ENCODE measurements at places on chromosomes 13 and 19. TPM values are rescaled to one million over a fixed set of nuclear protein-coding genes. Genes with fewer than 3 reads are reported as not detected.

DNA sequence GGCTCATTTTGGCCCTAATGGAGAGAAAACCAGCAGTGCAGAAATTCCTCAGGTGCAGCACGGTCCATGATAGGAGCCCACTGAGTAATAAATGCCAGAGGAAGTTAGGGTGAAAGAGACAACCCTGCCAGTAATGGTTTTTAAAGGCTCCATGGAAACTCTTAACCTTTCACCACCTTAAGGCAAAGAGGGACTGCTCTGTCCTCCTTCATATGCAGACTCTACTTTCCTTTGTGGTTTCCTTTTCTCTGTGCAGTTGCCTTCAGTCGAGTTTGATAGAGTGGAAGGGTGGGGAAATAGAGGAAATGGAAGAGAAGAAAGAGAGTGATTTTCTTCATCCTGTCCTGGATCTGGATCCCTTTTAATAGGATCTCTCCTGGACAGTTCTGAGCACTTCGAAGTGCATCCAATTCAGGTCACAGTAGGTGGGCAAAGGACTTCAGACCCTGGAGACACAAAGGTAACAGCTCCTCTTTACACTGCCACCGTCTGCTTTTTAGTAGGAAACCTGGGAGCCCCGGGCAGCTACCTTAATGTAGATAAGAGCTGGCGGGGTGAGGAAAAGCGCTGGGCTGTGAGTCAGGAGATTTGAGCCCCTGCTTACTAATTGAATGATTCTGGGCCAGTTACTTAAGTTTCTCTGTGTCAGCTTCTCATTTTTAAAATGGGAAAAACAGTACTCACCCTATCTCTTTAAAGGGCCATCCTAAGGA is 294.8 kb downstream of the KCNRG start:
- DNase-seq: no peak

Gene TMEM190
- not detected for total RNA-seq

DNA sequence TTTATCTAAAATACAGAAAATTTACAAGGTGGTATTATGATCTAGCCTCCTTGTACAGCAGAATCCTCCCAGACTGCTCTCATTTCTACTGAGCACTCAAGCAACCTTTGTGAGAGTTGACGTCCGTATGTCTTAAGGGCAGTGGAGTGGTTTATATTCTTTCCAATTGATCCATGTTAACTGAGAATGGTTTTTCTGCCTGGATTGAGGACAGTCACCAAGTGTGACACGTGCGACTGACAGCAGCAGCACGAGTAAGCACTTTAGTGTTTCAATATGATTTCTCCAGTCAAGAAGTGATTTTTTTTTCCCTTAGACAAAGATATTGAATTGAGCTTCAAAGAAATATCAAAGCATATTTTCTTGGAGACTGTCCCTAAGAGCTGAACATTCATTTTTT is 901.7 kb downstream of the PCDH9 start:
- DNase-seq: no peak

DNA sequence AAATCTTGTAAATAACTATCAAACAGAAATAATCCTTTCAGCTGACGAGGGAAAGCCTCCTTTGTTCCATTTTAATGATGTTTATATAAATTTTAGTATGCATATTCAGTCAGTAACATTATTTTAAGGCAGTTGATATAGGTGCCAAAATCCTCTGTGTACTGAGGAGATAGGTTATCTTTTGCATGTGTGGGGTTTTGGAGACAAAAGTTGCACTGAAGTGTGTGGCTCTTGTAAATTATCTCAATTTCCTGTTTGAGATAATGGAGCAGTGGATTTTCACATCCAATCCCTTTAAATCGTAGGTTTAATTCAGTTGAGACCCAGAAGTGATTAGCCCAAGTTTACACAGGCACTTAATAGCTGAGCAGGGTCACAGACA is 106.6 kb downstream of the RGCC start:
- no peak for DNase-seq

Gene IGFL1
- total RNA-seq: 0.69 TPM

GRCh38 chr13:89846926-89847585 is 1500.4 kb upstream of the MIR17HG start:
- DNase-seq: no peak

Gene PSPN
- 0.59 TPM for total RNA-seq

Gene CD177
- 19.0 TPM for total RNA-seq

DNA sequence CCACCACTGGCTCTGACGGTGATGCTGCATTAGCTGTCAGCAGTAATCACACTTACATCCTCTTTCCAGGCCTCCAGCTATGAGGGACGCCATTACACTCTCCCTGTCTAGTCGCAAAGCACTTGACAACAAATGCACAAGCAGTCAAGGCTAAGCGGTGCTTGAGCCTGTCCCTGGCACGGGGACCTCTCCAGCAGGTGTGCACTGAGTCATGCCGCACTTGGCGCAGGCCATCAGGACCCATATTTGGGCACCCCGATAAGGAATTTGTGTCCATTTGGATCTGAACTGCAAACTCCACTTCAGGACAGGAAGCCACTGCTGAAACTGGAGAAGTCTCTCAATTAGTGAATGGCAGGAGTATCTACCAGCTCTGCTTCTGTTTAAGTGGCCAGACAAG is 301.9 kb upstream of the OBI1 start:
- no peak for DNase-seq

DNA sequence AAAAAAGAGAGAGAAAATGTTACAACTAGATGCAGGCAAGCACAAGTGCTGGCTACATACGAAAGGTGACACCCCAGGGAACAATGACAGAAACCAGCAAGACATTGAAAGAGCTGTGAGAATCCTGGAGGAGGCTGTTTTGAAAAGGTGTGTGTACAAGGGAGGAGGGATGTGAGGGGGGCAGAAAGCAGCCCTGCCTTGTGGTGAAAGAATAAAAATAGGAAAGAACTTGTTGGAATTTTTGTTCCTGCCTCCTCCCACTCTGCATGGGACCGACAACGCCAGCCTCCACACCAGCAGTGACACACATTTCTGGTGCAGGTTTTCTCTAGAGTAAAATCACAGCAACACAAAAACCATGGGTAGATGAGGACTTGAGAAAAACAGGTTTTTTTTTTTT is 1258.6 kb downstream of the PCDH9 start:
- DNase-seq: no peak

DNA sequence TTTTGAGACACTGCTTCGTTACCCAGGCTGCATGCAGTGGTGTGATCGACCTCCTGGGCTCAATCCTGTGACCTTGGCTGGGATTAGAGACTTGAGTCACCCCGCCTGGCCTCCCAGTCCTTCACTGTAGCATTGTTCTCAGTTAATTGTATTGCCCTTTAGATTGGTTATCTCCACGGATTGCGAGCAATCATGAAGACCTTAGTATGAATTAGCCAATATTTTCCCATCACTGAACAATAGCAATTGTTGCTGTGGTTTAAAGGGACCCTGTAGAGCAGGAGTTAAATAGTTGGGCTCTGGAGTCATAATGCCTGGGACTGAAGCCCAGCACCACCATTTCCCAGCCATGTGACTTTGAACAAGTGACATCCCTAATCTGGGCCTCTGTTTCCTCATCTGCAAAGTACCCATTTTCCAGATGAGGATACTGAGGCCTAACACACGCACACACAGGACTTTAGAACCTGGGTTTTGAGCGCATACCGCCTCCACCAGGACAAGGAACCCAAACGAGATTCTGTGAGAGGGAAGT is 8.4 kb downstream of the PPP1R14A start:
- DNase-seq: no peak

DNA sequence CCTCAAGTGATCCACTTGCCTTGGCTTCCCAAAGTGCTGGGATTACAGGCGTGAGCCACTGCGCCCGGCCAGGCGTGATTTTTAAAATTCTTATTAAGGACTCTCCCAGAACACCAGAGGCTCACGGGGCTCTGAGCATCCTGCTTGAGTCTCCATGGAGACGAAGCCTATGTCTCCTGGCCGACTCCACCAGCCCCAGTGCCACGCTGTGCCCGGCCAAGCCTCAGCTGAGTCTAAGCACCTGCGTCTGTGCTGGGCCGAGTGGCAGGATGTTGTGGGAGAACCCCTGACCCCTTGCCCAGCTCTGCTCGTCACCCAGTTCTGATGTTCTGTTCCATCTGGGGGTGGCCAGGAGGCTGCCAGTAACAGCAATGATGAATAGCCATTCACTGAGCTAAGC is 3.9 kb upstream of the CELF5 start:
- DNase-seq: no peak

GRCh38 chr13:93811071-93811737 is 584.6 kb downstream of the GPC6 start:
- DNase-seq: no peak

GRCh38 chr13:38803531-38803930 is 116.7 kb downstream of the FREM2 start:
- no peak for DNase-seq

GRCh38 chr19:32997716-32998355 is 25.8 kb downstream of the FAAP24 start:
- no peak for DNase-seq

GRCh38 chr13:23098161-23098907 is 82.4 kb upstream of the SGCG start:
- DNase-seq: no peak

Gene CAPN12
- total RNA-seq: 6.0 TPM

Gene BRCA2
- 5.6 TPM for total RNA-seq

Gene NBEA
- 29.7 TPM for total RNA-seq

DNA sequence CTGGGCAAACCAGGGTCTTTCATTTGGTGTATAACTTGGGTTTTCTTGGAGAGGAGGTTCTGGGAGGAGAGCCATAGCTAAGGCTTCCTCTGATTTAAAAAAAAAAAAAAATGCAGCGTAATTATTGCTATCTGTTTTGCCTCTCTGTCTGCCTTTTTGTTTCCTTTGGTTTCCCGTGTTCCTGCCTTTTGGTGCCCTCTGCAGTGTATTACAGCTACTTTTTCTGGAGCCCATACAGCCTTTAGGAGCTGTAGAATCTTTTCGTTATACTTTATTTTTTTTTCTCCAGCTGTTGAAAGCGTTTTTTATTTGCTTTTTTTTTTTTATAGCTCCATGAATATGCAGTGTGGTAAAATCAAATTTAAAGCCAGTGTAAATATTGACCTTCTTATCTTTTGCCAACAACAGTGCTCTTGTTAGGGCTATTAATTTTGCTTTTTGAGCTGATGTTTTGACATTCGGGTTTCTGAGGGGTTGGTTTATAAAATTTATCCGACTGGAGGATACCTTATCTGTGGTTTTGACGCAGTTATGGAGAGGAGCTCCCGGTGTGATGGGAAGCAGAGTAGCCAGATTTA is 38.1 kb downstream of the ZNF493 start:
- DNase-seq: no peak

- DNase-seq: no peak
These were observed 27.3 kb upstream of the GPI start for GRCh38 chr19:34337739-34338138.

DNA sequence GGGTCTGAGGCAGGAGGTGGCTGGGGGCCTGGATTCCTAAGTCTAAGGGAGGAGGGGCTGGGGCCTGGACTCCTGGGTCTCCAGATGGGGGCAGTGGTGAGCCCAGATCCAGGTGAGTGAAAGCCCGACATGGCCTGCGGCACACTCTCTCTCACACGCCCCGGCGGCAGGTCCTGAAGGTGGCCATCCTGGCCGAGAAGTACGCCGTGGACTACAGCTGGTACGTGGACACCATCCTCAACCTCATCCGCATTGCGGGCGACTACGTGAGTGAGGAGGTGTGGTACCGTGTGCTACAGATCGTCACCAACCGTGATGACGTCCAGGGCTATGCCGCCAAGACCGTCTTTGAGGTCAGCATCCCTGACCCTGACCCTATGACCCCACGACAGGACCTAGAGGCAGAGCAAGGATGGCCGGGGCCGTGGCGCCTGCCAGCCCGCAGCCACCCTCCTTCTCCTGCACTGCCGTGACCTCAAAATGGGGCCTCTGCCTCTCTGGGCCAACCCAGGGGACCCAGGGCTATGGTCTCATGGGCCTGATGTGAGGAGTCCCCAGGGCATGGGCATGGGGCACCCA is 13.2 kb downstream of the FUZ start:
- DNase-seq: no peak

- DNase-seq: no peak
These were observed 193.5 kb upstream of the KL start for GRCh38 chr13:32822771-32823170.

- no peak for DNase-seq
These were observed 69.6 kb downstream of the ARHGEF7 start for GRCh38 chr13:111184458-111185401.

DNA sequence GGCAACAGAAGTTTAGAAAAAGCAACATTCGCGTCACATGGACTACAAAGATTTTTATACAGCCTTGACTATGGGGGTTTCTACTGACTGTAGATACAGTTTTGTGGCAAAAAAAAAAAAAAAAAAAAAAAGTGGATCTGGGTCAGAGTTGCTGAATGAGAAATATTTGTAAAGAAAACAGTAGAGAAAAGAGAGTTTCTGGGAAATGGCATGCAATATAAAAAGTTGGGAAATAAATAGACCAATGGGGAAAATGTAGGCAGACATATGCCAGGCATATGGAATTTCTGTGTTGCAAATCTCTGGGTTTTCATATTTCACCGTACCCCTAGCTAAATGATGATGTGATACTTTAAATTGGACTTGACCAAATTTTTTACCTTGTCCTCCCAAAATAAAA is 315.3 kb downstream of the EFNB2 start:
- DNase-seq: no peak

DNA sequence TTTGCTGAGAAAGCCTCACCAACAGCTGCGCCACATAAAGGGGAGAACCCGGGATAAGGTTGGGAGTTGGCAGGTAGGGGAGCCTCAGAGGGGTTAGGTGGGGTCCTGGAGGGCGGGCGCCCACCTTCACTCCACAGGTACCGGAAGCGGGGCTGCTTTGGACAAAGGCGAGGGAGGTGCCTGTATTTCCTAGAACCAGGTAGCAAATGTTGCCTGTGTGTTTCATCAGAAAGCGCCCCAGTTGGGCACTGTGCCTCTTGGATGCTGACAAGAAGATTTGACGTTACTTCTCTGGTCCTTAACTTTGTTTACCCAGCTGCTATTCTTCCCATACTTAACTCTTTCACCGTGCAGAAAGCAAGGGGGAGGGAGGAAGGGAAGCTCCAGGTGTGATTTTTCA is 278.9 kb downstream of the ZNF536 start:
- DNase-seq: no peak

Gene GPR12
- 0.69 TPM for total RNA-seq

- no peak for DNase-seq
These were observed 110.4 kb downstream of the DNAJC15 start for GRCh38 chr13:43133792-43134191.

- no peak for DNase-seq
These were observed 291.6 kb downstream of the KLF12 start for GRCh38 chr13:73842626-73843025.

DNA sequence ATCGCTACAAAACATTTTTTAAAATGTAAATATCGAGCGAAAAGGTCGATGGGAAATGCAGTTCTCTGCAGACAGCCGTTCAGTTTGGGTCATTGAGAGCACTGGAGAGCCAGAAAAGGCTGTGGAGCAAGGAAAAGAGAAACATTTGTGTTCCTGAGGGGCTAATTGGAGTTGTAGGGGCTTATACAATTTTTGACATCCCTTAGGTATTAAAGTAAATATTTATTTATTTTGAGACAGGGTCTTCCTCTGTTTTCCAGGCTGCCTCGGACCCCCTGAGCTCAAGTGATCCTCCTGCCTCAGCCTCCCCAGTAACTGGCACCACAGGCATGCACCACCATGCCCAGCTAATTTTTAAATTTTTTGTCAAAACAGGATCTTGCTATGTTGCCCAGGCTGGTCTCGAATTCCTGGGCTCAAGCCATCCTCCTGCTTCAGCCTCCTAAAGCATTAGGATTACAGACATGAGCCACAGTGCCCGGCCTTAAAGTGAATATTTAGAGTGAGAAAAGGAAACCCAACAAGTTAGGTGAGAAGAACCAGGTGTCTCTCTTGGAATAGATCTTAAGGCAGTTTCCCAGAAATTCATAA is 825 bp upstream of the YIF1B start:
- DNase-seq: no peak

GRCh38 chr13:46810440-46810839 is 13.5 kb upstream of the ESD start:
- no peak for DNase-seq

Gene CYP4F12
- 8.1 TPM for total RNA-seq

Data from skin of body (tissue), 3 donors.